ENCODE measurements at places on chromosomes 6 and 20.

- DNase-seq = no peak
These were observed 206.8 kb downstream of the SIM1 start for GRCh38 chr6:100257793-100258395.

DNA sequence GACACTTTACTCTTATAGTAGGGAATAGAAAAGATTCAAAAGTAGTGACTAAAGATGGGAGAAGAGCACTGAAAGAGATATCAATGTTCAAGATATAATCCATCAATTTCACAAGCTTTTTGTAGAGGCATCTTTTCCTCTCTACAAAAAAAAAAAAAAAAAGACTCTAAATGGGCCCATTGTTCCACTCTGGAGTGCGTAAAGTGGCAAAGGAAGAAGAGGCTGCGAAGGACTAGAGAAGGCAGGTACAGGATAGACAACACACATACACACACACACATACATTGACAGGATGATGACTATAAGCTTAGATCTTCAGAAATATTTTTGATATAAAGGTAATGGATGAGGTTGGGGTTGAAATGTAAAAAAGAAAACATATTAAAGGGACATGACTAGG is 157.6 kb downstream of the HIVEP2 start:
- DNase-seq = no peak

- DNase-seq = no peak
These were observed 110.4 kb upstream of the ARMC2 start for GRCh38 chr6:108737594-108738546.

DNA sequence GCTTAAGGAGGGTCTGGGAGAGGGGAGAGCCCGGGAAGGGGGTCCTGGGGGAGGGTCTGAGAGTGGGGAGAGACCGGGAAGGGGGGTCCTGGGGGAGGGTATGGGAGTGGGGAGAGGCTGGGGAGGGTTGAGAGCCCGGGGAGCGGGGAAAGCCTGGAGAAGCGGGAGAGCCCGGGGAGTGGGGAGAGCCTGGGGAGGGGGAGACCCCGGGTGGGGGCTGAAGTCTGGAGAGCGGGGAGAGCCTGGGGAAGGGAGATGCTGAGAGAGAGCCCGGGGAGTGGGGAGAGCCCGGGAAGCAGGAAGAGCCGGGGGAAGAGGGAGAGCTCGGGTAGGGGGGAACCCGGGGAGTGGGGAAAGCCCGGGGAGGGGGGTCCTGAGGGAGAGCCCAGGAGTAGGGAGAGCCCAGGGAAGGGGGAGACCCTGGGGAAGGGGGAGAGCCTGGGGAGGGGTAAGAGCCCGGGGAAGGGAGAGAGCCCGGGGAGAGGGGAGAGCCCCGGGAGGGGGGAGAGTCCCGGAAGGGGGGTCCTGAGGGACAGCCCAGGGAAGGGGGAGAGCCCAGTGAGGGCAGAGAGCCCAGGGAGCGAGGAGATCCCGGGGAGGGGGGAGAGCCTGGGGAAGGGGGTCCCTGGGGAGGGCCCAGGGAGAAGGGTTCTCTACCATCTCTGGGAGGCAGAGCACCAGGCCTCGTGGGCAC is 148.5 kb downstream of the SYNDIG1 start:
- no peak for DNase-seq

DNA sequence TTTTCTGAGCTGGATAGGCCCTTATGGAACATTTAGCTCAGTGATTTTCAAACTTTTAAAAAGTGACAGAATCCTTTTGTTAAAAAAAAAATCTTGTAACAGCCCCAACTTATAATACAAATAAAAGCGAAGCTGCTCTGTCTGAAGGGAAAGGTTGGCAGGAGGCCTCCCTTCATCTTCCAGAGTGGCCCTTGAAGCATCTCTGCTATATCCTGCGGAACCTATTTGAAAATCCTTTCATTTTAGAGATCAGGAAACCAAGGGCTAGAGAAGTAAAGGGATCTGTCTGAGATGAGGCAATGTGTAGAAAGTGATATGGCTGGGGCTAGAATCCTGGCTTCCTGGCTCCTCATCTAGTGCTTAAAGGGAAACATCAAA is 107.8 kb downstream of the UBE3D start:
- DNase-seq = no peak

DNA sequence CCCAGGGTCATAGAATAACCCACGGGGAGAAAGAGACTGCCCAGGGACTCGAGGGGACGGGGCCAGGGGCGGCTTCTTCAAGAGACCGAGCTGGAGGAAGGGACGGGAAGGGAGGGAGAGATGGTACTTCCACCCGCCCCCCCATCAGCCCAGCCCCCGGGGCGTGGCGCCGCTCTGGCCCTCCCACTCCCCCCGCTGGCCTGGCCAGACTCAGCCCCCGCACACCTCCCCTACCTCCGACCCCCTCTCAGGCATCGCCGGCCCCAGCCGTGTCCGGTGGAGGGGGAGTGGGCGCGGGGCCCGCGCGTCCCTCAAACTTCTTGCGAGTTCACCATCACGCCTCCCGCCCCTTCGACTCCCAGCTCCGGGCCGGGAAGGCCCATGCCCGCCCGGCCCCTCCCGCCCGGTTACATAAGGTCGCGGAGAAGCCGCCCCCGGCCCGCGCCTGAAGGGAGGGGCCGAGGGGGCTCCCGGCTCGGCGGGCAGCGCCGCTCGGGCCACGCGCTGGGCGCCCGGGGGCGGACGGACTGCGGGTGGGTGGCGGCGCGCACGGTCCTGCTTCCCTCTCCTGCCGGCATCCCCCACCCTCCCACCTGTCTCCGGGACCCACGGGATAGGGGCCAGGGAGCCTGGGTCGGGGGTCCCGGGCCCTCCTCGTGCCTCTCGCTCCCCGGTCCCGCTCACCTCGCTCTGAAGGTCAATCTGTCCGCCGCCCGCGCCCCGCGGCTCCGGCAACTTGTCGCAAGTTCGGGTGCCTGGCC is 562 bp downstream of the TFEB start:
- DNase-seq = no peak

DNA sequence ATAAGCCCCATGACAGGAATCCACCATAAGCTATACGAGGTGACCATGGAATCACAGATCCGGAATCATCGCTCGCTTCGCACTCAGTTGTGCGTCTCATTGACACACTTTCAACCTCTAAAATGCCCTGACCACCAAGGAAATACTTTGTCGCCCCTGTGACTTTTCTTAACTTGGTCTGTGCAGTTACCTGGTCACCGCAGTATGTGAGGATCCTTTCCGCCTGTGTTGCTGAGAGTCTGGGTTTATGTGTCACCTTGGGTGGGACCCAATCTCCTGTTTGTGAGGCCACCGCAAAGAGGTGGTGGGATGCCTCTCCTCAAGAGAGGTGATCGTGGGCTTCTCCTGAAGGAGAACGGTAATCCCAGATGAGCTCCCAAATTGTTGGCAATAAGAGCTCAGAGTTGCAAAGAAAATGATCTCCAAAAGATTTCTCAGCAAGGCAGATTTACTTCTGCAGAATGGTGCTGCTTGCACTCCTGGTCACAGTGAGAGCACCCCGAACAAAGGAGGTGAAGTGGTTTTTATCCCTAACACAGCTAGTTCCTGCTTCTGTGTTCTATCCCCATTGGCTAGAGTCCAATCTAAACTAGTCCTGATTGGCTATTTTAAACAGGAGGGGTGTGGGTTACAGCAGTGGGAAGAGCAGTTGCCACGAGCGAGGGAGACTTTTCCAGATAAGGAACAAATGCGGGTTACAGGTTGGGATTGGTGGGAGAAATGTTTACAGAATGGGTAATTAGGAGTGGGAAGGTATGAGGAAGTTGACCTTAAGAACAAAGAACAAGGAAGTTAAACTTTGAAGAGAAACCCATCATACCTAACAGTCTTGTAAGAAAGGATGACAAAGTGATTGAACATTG is 9.1 kb upstream of the ZNFX1 start:
- no peak for DNase-seq

GRCh38 chr6:18473755-18474154 is 86.6 kb downstream of the RNF144B start:
- DNase-seq = no peak

DNA sequence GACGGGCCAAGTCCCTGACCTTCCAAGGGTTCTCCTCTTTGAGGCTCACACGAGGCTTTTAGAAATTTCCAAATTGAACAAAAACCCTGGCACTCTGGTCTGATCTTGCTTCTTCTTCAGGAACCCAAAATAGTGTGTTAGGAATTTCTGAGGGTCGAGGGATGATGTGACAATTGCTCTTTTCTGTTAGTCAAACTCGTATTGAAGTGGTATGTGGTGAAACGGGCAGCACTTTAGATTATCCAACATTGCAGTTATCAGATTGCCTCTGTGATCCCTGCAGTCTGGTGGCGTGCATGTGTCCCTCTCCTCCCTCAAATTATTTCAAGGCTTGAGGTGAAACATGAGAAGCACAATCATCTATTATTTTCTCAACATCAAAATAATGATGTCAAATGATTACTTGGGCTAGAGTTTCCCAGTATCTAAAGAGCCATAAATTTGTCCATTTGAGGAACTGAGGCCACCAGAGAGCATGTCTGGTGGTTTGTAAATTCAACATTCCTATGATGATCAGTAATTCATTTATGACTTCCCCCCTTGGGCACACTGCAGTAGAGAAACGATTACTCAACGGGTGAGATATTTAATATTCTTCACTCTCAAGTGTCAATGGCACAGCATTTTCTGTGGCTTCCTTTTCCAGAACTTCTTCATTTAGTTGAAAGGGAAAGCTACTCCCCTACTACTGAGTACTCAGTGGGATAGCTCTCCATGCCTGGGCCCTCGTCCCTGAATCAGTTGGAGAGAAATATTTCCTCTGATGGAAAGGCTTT is 308.6 kb upstream of the MAP3K7 start:
- DNase-seq = no peak
